ENCODE measurements at places on chromosomes 16 and 17.

GRCh38 chr17:44587339-44587738 lies 30.1 kb downstream of the FZD2 start:
- DNase-seq = no peak

GRCh38 chr16:89475144-89475543 lies 15.2 kb downstream of the ANKRD11 start:
- no peak for DNase-seq

DNA sequence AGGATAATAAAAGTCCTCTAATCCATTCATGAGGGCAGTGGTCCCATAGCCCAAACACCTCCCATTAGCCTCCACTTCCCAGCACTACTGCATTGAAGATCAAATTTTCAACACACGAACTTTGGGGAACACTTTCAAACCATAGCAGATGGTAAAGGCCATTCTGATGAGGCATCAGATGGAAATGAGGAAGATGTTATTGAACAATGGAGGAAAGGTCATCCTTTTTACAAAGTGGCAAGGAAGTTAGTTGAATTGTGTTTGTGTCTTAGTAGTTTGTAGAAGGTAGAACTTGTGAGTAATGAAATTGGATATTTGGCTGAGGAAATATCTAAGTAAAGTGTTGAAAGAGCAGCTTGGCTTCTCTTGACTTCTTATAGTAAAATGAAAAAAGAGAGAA lies 93.3 kb upstream of the NLRP1 start:
- DNase-seq = no peak

GRCh38 chr17:75845933-75846691 lies 1.9 kb upstream of the UNC13D start:
- no peak for DNase-seq

Data from cortex of kidney (tissue), 1 donor.